ENCODE measurements at places on chromosomes 4 and X.

- no peak for DNase-seq
Observed at GRCh38 chrX:52138830-52139544, 45.7 kb upstream of the MAGED4 start.

GRCh38 chr4:173145131-173145530, 23.5 kb upstream of the GALNT7 start:
- no peak for DNase-seq

DNA sequence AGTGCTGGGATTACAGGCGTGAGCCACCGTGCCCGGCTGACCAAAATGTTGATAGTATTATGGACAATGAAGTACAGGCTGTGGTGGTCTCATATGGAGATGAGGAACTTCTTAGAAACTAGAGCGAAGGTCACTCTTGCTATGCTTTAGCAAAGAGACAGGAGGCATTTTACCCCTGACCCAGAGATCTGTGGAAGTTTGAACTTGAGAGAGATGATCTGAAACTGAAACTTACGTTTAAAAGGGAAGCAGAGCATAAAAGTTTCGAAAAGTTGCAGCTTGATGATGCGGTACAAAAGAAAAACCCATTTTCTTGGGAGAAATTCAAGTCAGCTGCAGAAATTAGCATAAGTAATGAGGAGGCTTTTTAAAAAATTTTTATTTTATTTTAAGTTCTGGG, 8.5 kb upstream of the CTAG2 start:
- DNase-seq: no peak

DNA sequence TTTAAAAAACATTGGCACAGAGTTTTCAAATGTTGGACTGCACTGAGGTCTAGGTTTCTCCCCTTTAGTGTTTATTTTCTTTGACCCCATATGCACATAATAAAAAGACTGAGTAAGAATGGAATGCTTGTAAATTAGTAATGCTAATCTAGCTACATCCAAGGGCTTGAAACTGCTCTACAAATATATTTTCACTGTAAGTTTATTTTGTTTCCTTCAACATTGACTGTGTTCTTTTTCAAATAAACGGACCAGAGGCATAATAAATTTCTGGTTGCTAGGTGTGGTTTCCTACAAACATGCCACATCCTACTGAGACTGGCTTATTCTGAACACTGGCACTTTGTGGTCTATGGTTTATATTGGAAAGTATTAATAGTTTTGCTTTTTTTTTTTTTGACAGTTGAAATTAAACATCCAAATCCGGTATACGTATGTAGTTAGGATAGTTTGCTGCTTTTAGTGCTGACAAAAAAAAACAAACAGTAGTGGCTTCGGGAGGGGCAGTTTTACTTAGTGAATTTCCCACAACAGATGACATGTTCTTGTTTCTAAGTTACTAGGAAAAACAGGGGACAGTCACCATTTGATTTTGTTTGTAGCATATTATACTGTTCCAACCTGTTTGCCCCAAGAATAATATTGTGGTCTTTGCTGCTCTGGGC, 13.2 kb downstream of the CA5B start:
- DNase-seq: no peak

GRCh38 chrX:153944140-153944799, at the start of gene RENBP:
Gene RENBP, minus strand, starts transcription at chrX:153944643. Its CDS starts 33 bp downstream, at chrX:153944610.
- DNase-seq: no peak

DNA sequence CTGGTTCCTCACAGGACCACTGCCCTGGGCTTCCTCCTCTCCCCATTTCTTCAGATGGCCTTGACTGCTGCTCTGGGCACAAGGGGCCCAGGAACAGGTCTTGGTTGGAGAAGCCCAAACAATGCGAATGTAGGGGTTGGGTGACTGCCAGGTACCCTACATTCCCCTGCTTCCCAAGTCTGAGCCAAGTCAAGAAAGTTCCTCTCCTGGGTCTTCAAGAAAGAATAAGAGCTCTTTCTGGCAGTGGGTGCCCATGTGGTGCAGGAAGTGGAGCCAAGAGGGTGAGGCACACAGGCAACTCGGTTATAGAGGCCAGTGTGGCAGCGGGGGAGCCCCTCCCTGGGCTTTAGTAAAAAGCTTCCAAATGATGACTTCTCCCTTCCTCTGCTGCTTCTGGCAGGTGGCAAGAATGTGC, 2.7 kb downstream of the SLC34A2 start:
- DNase-seq: no peak

GRCh38 chr4:73734530-73735001, 5.8 kb upstream of the CXCL8 start:
- DNase-seq: no peak

GRCh38 chr4:172578712-172579111, 589.9 kb upstream of the GALNT7 start:
- DNase-seq: no peak

DNA sequence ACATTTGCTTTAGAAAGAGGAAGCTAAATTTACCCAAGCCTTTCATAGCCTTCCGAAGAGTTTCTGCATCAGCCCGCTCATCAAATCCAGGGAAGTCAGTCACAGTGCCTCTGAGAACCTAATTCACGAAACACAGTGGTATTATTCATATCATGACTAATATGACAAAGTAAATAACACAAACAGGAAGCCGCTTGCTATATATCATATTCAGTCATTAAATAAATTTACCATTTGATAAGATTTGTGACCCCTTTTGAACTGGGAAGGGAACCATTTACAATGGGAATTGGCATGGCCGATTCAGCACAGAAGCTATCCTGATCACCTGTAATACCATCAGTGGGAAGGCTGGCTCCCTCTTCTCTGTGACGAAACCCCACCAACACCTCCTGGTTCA, 10.5 kb downstream of the ANXA5 start:
- no peak for DNase-seq

DNA sequence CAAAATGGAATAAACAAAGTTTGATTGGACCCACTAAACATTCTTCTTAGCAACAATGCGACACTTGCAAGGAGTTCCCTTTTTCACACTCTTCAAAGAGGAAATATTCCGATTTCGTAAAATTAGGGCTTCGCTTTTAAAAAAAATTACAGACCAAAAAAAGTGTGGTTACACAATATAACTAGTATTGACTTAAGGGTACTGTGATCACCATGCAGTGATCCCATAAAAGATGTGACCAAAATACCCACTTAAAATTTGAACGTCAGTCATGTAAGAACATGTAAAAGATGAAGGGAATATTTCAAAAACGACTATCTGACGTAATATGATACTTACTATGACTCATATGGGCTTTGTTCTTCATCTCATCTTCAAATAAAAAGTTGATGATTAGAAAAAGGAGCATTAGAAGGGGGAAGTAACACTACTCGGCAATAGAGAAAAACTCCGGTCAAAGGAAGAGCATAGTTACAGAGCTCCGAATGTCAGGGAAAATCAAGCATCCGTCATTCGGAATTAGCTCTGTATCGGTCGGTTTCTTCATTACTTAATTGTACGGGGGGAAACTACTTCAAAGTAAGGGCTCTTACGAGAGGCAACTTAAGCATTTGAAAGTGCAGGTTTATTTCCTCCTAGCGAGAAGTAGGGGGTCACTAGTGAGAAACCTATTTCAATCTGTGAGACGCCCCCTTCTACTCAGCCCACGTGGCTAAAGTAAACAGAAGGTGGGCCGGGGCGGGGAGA, 1.3 kb upstream of the TET2 start:
- no peak for DNase-seq

GRCh38 chr4:74968456-74969164, 35.7 kb downstream of the PARM1 start:
- DNase-seq: no peak

DNA sequence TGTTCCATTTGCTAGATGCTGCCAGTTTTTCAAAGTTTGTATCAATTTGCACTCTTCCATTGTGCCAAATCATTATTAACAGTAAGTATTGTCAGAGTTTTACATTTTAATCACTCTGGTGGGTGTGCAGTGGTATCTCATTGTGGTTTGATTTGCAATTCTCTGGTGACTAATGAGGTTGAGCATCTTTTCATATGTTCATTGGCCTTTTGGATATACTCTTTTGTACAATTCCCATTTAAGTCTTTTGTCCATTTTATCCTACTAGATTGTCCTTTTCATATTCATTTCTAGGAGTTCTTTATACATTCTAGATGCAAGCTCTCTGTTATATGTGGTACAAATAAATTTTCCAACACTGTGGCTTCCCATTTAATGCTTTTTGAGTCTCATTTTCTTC, 17.4 kb upstream of the ARHGAP36 start:
- no peak for DNase-seq

- no peak for DNase-seq
Observed at GRCh38 chr4:92953462-92953861, 649.7 kb downstream of the GRID2 start.

DNA sequence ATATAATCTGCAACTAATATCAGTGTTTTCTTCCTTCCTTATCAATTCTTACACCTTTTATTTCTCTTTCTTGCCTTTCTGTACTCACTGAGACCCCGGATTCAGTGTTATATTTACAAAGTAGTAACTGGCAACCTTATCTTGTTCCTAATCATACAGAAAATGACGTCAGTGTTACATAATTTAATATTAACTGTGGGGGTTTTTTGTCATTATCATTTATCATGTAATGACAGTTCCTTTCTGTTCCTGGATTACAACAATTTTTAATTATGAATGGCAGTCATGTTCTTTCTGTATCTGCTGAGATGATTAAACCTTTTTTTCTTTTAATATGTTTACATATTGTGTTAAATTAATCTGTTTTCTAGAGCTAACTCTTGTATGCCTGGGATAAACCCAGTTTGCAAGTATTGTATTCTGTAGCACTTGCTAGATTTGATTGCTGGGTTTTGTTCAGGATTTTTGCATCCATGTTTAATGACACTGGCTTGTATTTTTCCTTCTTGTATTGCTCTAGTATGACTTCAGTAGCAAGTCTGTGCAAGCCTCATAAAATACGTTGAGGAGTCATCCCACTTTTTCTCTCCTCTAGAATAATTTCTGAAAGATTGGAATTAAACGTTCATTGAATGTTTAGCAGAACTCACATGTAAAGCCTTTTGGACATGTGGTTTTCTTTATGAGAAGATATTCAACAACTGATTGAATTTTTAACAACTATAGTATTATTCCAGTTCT, 10.4 kb upstream of the HSPA4L start:
- no peak for DNase-seq

GRCh38 chr4:10077076-10077475, 39.5 kb downstream of the WDR1 start:
- DNase-seq: no peak

- DNase-seq: no peak
Observed at GRCh38 chr4:184838249-184839074, 12.7 kb upstream of the ACSL1 start.

- DNase-seq: no peak
Observed at GRCh38 chr4:91851456-91851855, 452.3 kb upstream of the GRID2 start.

- DNase-seq: peak; percentile 3
Observed at GRCh38 chr4:174523025-174523693, 871 bp upstream of the HPGD start.

GRCh38 chr4:85423431-85423830, 51.5 kb upstream of the ARHGAP24 start:
- DNase-seq: no peak

DNA sequence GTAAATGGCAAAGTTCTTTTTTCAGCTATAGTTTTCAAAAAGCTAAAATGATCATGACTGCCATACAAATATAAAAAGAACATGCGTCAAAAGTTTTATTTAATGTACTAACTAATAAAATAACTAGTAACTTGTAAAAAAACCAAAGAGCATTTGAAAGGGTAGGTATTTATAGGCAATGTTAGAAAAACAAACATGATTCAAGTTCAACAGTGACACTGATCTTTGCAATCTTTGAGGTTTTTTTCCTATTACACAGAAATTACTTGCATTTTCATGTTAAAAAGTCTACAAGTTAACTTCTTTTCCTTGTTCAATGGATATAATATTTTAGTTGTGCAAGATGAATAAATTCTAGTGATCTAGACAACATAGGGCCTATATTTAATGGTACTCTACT, 72.3 kb upstream of the GRID2 start:
- no peak for DNase-seq

- no peak for DNase-seq
Observed at GRCh38 chrX:2521927-2522386, 21.2 kb upstream of the DHRSX start.

Data from T47D (cell line).